Peyer's patch (tissue), 4 donors: ENCODE measurements at places on chromosomes 7 and 10. TPM values are rescaled to one million over a fixed set of nuclear protein-coding genes. Genes with fewer than 3 reads are reported as not detected.

DNA sequence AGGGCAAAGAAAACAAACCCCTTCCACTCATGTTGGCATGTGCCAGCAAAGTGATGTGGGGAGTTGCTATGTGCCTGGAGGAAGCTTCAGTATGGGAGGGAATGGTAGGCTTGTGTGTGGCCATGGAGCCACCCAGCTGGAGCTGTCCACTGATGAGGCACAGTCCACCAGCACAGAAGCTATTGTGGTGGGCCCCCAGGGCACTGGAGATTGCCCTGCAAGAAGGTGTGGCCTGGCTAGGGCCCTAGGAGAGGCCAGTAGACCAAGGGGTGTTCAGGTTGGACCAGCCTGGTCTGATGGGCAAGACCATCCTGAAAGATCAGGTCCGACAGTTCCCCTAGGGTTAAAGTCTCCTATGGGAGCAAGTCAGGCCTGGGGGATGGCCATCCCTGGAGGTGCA is 22.1 kb upstream of the KEL start:
- no peak for DNase-seq
- H3K4me3 ChIP-seq: no peak overlapping the region
- H3K4me1 ChIP-seq: no peaks in the 10 kb centered on the region
- H3K27ac ChIP-seq: no peak overlapping the region
- H3K36me3 ChIP-seq: no peaks in the 10 kb centered on the region

- no peak overlapping the region for H3K4me3 ChIP-seq
- H3K27ac ChIP-seq: no peak overlapping the region
- H3K27me3 ChIP-seq: no peaks in the 10 kb centered on the region
- DNase-seq: no peak
- H3K36me3 ChIP-seq: no peaks in the 10 kb centered on the region
Measured at GRCh38 chr10:91694170-91694794, 61.4 kb upstream of the PPP1R3C start.

The LIPF gene
- total RNA-seq: not detected

- no peak overlapping the region for H3K27ac ChIP-seq
- no peaks in the 10 kb centered on the region for H3K27me3 ChIP-seq
- no peaks in the 10 kb centered on the region for H3K4me1 ChIP-seq
- no peaks in the 10 kb centered on the region for H3K36me3 ChIP-seq
Measured at GRCh38 chr10:28915989-28916588, 238.8 kb downstream of the BAMBI start.

The KCNMA1 gene
- 28.0 TPM for total RNA-seq

The PNLIPRP3 gene
- total RNA-seq: not detected

DNA sequence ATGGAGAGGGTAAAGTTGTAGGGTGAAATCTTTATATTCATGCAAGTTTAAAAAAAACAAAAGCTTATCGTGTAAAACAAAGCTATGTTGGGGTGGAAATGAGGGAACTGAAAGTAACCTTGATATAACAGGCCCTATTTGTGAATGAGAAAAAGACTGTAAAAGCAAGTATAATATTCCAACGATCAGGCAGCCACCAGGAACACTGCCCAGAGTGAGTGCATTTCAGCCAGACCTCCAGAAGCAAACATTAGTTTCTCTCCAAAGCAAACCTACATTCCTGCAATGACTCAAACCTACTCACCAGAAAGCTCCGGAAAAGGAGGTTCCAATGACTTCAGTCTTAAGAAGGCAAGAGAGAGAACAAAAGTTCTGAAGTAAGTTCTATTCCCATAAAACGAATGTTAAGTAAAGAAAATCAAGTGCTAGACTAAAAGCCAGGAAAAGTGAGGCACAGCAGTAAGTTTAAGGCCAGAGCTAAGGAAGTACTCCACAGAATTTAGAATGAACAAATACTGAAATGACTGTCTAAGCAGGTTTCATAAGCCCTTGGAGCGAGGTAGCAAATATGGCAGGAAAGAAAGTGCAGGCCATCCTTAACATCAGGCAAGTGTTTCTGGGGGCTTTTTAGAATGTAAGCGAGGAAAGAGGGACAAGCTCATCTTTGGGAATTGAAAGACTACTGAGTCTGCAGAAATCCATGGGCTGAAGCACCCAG is 493.1 kb downstream of the XPNPEP1 start:
- H3K27ac ChIP-seq: no peak overlapping the region
- no peak overlapping the region for H3K4me3 ChIP-seq
- H3K36me3 ChIP-seq: no peaks in the 10 kb centered on the region
- H3K27me3 ChIP-seq: no peaks in the 10 kb centered on the region

DNA sequence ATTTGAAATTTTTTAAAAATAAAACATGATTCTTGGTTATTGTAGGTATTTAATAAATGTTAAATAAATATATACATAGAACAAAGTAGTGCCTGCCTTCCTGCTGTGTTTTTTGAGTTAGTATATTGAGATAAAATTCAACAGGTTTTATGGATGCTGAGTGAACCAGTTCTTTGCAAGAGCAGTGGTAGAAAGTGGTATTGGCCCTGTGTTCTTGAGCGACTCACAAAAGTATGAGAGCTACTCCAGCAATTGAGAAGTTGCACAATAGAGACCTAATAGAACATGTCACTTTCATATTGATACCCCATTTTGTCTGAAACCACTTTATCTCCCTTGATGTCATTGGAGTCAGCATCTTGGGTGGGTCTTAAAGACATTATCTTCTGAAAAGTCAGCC is 32.6 kb upstream of the GJD4 start:
- H3K4me1 ChIP-seq: no peaks in the 10 kb centered on the region
- no peaks in the 10 kb centered on the region for H3K36me3 ChIP-seq
- H3K27me3 ChIP-seq: no peaks in the 10 kb centered on the region
- H3K27ac ChIP-seq: no peak overlapping the region

The CLRN3 gene
- total RNA-seq: 215 TPM

GRCh38 chr7:135147899-135148721 is at the start of gene TMEM140:
TSS of gene TMEM140 (plus strand) at chr7:135148072. CDS start at chr7:135164442, 16,370 bp downstream.
- peak; percentile 85 for DNase-seq
- H3K36me3 ChIP-seq: peaks cover 5% of the 10 kb centered on the region
- H3K4me3 ChIP-seq: peak within 1 kb of the TSS; percentile 62
- H3K4me1 ChIP-seq: no peaks in the 10 kb centered on the region
